LoVo (cell line): ENCODE measurements at places on chromosomes 16 and 17.

GRCh38 chr17:57407287-57408070 lies 151.2 kb downstream of the MSI2 start:
- peak; percentile 79 for DNase-seq

- no peak for DNase-seq
Measured at GRCh38 chr17:37295888-37296287, 79.9 kb upstream of the C17orf78 start.

- no peak for DNase-seq
Measured at GRCh38 chr16:58331024-58331707, 36.3 kb upstream of the PRSS54 start.

DNA sequence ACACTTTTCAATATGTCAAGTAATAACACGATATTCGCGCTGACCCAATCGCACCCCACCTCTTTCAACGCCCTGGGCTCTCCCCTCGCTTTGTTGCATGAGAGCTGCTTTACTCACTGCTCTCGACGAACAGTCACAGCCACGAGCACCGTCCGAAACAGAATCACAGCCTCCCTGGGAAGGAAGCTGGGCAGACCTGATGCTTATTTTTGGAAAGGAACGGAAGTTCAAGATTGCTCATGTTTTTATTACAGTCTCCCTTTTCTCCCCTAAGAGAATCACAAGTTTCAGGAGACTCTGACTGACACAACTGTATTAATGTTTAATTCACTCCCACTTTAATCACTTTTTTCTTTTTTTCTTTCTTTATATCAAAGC lies 67.8 kb downstream of the ANKRD11 start:
- no peak for DNase-seq

DNA sequence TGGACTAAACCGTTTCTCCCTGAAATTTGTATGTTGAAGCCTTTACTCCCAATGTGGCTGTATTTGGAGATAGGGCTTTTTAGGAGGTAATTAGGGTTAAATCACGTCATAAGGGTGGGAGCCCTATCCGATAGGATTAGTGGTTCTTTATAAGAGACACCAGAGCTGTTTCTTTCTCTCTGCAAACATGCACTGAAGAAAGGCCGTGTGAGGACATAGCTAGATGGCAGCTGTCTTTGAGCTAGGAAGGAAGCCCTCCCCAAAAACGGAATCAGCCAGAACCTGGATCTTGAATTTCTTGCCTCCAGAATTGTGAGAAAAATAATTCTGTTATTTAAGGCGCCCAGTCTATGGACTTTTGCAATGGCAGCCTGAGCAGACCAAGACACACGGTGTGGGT lies 14.1 kb downstream of the ODF4 start:
- no peak for DNase-seq

DNA sequence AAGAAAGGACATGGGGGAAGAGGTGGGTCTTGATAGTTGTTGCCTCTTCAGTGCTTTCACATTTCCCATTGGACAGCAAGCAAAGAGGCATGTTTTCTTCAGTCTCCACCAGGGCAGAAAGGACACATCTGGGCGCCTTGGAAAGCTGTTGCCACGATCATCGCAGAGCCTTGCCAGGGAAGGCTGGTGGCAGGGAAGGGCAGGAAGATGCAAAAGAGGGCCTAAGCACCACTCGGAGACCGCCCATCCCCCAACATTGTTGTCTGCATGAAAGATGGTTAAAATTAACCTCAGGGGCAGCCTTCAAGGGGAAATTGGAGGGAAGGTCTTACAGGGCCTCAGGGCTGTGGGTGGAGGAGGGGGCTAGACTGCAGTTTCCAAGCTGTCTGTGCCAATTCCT lies 114.2 kb downstream of the SOX9 start:
- no peak for DNase-seq

- no peak for DNase-seq
Measured at GRCh38 chr16:49010396-49010795, 271.2 kb downstream of the CBLN1 start.

DNA sequence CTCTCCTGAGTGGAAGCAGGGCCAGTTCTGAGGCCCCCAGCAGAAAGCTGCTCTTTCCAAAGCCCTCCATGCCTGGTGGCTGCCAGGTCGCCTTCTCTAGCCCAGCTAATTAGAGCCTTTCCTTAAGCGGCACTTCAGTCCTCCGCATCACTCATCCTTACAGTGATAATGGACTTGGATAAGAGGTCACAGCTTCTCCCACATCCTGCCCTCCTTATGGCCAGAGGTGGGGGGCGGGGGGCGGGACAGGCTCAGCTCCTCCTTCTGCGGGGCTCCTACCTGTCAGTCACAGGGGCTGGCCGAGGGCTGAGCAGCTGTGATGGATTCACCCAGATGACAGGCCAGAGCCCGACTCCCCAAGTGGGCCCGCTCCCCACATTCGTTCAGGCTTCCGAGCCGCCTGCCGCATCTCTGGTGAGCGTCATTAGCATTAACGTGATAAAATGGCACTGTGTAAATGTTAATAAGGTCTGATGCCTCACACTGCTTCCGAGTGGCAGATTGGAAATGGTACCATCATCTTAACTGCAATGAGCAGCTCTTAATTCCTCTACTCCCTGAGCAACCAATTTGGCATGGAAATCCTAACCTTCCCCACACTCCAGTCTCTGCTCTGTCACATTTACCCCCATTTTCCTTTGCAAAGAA lies 41.3 kb downstream of the GRIN2C start:
- no peak for DNase-seq

- peak; percentile 62 for DNase-seq
Measured at GRCh38 chr17:28746611-28747050, 2.8 kb downstream of the TRAF4 start.

GRCh38 chr17:65170839-65171238 lies 33.7 kb downstream of the RGS9 start:
- DNase-seq = no peak

DNA sequence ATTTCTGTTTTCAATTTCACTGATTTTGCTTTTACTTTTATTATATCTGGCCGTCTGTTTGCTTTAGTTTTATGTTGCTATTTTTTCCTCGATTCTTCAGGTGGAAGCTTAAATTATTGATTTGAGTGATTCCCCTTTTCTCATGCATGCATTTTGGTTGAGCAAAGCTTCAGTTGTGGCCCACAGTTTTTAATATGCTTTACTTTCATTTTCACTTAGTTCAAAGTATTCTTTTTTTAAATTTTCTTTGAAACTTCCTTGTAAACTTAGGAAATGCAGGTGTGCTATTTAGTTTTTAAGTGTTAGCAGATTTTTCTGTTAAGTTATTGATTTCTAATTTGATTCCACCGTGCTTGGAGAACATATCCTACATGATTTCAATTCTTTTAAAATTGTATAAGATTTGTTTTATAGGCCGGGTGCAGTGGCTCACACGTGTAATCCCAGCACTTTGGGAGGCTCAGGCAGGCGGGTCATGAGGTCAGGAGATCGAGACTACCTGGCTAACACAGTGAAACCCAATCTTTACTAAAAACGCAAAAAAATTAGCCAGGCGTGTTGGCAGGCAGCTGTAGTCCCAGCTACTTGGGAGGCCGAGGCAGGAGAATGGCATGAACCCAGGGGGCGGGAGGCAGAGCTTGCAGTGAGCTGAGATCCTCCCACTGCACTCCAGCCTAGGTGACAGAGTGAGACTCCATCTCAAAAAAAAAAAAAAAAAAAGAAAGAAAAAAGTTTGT lies 531.2 kb downstream of the KIF2B start:
- DNase-seq = no peak

- DNase-seq = no peak
Measured at GRCh38 chr17:82752371-82753200, 721 bp downstream of the TBCD start.

DNA sequence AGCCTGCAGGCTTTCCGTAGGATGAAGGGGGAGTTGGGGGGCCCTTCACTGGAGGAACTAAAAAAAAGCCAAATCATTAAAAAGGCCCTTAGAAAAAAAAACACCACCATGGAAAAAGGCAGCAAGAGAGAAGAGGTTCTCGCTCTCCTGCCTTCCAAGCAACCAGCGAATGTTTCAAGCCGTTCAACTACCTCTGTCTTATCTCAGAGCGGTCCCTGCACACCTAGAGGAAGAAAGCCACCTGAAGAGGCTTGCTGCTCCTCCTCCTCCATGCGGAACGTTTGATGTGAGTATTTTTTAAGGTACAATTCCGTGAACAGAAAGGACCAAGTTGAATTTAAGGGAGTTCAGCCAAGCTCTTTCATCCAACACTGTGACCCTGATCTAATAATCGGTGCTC lies 9.2 kb downstream of the NXN start:
- DNase-seq = no peak

GRCh38 chr17:21034340-21035235 lies 8.2 kb downstream of the USP22 start:
- no peak for DNase-seq

DNA sequence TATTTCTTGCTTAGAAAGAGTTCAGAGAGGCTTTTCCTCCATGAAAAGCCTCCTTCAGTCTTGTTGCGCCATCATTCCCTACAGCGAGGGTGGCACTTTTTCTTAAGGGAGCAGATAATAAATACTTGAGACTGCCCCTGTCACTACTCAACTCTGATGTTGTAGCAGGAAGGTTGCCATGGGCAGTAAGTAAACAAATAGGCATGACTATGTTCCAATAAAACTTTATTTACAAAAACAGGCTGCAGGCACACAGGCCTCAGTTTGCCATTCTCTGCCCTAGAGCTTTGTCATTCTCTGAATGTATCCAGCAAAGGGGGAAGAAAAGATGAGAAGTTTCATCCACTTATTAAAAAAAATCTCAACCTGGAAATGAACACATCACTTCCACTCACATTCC lies 60.4 kb downstream of the MYOCD start:
- no peak for DNase-seq
